ENCODE measurements at places on chromosomes 13 and 19.

- DNase-seq, result no peak
Observed at GRCh38 chr13:34719060-34719875, 222.8 kb upstream of the NBEA start.

DNA sequence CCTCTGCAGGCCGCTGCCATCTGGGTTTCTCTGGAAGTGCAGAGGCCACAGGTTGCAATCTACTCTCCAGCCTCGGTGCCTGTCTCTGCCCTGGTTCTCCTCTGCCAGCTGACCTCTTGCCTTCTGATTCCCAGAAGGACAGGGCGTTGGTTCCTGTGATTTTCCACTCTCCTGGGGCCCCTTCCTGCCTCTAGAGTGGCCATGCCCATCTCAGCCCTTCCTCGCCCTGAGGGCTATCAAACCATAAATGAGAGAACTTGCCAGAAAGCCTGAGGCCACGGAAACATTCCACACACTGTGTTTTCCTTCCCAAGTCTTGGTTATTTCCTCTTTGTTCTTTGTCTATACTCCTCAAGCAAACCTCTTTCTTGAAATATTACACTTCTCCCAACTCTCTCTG is 146.2 kb downstream of the SHISA2 start:
- no peak for DNase-seq

DNA sequence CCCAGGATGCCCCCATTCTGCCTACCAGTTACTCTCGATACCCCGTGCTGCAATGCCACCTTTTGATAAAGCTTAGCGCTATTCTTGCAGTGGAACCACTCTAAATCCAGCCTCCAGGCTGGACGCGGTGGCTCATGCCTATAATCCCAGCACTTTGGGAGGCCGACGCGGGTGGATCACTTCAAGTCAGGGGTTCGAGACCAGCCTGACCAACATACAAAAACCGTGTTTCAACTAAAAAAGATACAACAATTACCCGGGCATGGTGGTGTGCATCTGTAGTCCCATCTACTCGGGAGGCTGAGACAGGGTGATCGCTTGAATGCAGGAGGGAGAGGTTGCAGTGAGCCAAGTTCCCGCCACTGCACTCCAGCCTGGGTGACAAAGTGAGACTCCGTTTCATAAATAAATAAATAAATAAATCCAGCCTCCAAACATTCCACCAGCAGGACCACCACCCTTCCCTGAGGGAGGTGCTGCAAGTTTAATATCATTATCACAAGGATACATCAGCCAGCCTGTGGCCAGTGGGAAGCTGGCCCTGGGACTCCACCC is 27.7 kb downstream of the CYP2B6 start:
- no peak for DNase-seq

GRCh38 chr19:34179066-34179465 is 6.8 kb downstream of the LSM14A start:
- no peak for DNase-seq

GRCh38 chr19:18865106-18865972 is 30.6 kb downstream of the CERS1 start:
- no peak for DNase-seq

GRCh38 chr13:36131222-36131930 is at the start of gene DCLK1:
DCLK1 (minus strand) TSS chr13:36131382.
- DNase-seq, result no peak

DNA sequence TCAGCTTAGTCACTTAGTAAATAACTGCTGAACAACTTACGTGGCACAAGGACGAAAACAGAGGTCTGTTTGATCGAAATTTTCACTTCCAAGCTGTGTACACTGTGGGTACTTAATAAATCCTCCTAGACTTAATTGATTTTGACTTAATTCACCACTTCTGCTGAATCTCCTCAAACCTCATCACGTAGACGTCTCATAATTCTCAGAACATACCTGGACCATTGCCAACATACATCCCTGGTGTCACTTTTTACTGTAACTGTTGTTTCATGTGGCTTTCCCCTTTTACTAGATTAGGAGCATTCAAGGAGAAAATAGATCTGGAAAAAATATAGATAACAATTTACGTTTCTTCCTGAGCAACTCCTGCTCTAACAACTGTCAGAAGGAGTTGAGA is 105.0 kb downstream of the MBNL2 start:
- no peak for DNase-seq

GRCh38 chr13:93290503-93290902 is 63.9 kb downstream of the GPC6 start:
- DNase-seq, result no peak

DNA sequence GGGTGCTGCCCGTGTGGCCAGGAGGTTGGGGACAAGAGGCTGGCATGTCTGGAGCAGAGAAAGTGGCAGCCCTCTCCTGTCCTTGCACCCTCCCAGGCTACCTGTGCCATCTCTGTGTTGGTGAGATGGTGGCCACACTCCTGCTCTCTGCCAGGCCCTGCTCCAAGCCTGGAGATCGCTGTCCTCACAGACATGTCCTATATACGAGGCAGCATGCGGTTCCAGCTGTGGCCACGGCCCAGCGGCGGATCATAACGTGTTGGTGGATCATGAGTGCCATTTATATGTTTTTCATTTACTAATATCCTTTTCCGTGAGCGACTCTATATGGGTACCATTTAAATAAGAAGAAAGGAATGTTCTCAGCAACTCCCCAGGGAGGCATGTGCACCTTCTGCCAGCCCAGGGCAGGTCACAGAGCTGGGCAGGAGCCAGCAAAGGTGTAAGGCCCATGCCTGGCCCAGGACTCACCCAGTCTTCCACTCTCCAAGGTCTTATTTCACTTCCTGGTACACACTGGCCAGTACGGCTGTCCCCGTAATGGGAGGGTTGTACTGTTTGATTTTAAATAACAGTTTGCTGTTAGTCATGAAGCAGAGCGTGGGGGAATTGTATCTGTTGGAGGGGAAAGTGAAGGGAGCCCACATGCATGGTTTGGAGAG is 47.2 kb upstream of the LDLR start:
- no peak for DNase-seq

Measured in stimulated activated CD4-positive, alpha-beta T cell treated with anti-CD3 and anti-CD28 coated beads, Interleukin-15, amount 100 ng/mL, for 48 hours (primary cell).